ENCODE measurements at places on chromosomes 5 and 9.
A peak's percentile ranks its signal among the peaks of the same experiment; 100 is the strongest.

GRCh38 chr5:1793966-1794900, 5.4 kb downstream of the MRPL36 start:
- no peak for DNase-seq

GRCh38 chr5:103014983-103015382, 105.0 kb downstream of the GIN1 start:
- no peak for DNase-seq

DNA sequence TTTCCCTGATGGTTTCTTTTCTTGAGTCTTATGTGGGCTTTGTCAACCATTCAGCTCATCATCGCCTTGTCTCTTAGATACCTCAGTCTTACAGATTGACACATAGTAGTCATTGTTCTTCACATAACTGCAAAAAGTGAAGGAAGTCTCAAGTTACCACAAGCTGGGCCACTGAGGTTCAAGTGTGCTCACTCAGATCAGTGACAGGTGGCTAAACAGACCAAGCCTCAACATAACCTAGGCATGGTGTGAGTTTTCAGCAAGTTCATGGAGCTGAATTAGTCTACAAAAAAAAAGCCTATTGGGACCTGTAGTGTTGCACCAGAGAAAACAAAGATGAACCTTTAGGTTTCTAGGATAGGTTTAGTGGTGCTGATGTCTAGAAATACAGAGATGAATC, 58.2 kb downstream of the RFK start:
- no peak for DNase-seq

DNA sequence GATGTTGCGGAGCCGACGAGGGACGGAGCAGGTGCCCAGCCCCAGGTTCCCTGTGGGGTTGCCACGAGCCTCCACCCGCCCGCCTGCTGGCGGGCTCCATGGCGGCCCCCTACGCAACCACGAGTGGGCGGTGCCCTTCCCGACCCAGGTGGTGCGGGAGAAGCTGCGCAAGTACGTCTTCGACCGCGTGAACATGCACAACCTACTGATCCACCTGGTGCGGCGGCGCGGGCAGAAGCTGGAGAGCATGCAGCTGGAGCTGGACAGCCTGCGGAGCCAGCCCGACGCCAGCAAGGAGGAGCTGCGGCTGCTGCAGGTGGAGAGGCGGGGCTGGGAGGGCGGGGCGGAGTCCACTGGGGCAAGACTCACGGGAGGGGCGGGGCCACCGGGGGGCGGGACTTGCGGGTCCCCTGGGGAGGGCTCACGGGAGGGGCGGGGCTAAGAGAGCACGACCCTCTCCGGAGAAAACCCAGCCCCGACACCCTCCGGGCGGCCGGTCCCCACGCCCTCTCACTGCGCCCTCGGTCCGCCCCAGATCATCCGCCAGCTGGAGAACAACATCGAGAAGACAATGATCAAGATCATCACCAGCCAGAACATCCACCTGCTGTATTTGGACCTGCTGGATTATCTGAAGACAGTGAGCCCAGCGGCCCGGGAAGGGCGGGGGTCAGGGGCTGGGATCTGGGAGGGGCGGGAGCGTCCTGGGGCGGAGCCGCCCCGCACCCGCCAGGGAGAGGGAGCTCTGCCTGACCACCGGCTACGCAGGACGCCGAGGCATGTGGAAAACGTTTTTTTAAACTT, 3.9 kb downstream of the CCDC183 start:
- peak; percentile 54 for DNase-seq

DNA sequence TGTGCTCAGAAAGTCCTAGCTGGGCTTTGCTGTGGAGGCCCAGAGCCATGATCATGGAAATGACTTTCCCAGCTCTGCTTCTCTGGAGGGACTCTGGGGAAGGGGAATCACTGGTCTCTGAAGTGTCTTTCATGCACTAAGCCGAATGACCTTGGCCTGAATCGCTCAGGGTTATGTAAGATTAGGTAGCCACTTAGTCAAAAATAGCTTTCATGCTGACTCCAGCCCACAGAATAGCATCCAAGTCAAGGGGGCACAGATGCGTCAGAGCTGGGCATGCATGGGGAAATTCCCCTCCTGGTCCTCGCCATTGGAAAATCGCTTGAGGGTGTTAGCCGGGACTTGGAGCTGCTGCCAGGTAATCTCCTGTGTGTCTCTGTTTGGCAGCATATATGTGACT, 36.1 kb upstream of the PPARGC1B start:
- DNase-seq = no peak

DNA sequence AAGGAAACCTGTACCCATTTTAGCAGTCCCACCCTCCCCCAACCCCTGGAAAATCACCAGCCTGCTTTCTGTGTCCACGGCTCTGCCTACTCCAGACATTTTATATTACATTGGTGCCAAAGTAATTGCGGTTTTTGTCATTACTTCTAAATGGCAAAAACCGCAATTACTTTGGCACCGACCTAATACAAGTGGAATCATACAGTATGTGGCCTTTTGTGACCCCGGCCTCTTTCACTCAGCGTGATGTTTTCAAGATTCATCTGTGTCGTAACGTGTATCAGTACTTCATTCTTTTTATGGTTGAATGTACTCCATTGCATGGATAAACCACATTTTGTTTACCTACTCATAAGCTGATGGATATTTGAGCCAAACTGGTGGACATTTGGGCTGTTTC, 9.7 kb upstream of the ORM1 start:
- DNase-seq = no peak

DNA sequence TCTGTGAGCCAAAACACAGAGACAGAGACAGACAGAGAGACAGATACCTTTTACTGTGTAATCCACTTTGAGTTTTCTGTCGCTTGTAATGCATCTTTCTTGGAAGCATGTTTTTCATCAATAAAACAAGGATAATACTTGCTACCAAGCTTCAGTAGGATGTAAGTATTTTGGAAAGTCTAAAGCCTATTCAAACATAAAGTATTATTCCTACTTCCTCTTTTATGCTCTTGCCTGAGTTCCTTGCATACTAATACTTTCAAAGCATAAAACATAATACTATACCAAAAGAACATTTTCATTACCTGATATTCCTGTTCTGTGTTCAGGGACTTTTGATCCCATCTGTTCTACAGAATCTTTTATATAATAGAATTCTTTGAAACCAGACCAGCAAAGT, 64.5 kb upstream of the SLC30A5 start:
- DNase-seq = no peak

GRCh38 chr5:107592515-107592914, 78.2 kb downstream of the EFNA5 start:
- DNase-seq = no peak

- no peak for DNase-seq
These were observed 443.8 kb upstream of the CYLC2 start for GRCh38 chr9:102551346-102551745.

GRCh38 chr5:14237317-14238086, 94.4 kb downstream of the TRIO start:
- no peak for DNase-seq

GRCh38 chr5:181236471-181236870, 7.2 kb downstream of the RACK1 start:
- no peak for DNase-seq

GRCh38 chr5:143234162-143234842, 169.2 kb downstream of the NR3C1 start:
- DNase-seq = no peak

DNA sequence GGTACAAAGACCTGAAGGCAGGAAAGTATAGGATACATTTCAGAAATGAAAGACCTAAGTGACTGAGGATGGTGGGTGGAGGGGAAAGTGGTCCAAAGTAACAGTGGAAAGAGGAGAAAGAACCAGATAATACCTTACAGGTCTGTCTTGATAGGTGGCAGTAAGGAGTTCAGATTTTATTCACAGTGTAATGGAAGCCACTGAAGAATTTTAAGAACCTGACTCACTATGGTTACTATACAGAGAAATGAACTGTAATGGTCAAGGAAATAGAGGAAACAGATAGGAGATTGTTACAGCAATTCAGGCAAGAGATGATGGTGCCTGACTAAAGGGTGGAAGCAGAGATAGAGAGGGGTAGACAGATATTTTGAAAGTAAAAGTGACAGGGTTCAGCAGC, 46.5 kb downstream of the EPB41L4A start:
- no peak for DNase-seq

DNA sequence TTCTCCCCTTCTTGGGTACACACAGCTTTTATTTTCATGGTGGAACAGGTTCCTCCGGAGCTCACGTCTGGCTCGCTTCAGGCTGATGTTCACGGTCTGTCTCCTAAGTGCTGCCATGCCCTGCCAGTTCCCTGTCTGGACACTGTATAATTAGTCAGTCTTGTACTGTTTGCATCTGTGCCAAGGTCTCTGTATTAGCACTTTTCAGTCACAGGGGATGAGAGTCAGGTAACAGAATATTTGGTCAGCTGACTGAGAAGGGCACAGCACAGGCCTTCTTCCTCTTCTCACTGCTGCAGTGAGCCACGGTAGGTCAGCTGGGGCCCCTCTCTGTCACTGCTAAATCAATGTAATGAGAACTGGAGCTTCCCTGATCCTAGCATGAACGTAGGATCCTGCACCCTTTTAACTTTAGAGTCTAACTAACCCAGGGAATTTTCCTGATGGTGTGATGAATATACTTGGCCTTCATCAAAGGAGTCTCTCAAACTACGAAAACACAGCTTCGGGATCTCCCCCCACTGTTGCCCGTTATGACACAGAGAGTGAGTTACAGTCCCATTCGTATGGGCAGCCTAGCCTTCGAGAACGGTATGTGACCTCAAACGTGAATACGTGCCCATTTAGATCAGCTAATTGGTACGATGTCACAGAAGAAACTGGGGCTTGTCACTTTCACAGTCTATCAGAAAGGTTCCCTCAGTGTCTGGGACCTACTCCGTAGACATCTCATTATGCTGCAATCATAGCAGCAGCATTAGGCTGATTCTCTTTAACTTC, 354.1 kb upstream of the RFX3 start:
- no peak for DNase-seq

DNA sequence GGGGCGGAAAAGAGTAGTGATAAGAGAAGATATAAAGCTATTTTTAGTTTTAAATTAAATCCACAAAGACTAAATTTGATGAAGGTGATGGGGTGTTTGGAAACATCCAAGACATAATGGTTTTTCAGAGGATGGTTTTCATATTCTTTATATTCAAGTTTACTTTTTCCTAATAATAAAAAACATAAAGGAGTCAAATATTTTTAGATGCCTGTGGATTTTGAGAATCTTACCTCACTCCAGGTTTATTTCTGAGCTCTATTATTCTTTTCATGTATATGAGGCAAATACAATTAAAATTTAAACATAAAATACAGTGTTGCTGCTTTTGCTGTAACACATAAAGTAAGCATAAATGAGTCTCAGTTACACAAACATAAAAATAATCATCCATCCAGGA, 22.2 kb downstream of the MRPS30 start:
- no peak for DNase-seq

DNA sequence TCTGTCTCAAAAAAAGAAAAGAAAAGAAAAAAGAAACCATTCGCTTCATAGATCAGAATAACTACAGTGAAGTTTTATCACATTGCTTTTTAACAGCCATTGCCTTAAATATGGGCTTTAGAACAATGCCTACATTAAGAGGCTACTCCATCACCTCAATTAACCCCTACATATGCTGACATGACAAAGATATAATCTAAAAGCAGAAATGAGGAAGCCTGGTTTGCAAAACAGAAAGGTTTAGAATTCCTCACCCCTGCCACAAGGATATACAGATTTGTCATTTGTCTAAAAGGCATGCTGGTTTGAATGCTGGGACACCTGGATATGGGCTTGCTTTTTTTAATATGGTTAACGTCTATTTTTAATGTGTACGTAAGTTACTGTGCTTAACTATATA, 1353.0 kb upstream of the C9orf72 start:
- no peak for DNase-seq

GRCh38 chr5:6632324-6632887, 438 bp downstream of the NSUN2 start:
- no peak for DNase-seq

GRCh38 chr9:72029986-72030385, 30.4 kb downstream of the C9orf57 start:
- DNase-seq = no peak

DNA sequence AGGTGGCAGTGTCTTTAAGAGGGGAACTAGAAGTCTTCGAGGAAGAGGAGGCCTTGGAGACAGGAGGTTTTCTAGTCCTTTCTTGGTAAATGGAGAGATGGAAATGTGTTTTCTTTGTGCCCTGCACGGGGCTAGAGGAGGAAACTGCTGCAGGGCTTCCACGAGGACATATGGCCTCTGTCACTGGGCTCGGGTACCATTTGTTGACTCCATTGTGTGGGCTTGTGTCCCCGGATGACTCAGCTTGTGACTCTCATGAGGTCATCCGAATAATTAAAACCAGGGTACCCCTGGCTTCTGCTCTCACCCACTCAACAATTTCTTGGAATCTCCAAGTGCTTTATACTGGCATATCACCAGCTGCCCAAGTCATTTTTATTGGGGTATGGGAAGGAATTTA, 261.7 kb downstream of the KIF4B start:
- DNase-seq = no peak

- no peak for DNase-seq
These were observed 98.0 kb downstream of the ENC1 start for GRCh38 chr5:74542482-74542881.

GRCh38 chr5:158309088-158309807, 450.3 kb upstream of the CLINT1 start:
- no peak for DNase-seq

- peak; percentile 24 for DNase-seq
These were observed 21.1 kb upstream of the ISCA1 start for GRCh38 chr9:86303316-86303975.

DNA sequence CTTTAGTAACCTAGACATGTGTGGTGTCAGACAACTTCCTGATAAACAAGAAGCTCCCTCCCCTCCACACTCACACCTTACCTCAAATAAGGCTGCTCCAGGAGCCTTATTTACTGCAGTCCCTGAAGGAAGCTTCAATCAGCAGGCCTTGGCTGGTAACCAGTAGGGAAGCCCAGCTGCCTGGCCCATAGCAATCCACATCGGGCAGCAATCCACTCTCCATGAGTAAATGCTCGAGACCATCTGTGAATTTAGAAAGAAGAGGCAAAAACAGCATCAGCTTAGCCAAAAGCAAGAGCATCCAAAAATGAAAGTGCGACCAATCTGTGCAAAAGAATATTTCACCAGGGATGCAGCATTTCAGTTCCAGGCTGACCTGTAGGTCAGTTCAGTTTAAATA, 213.3 kb upstream of the TUSC1 start:
- DNase-seq = no peak

DNA sequence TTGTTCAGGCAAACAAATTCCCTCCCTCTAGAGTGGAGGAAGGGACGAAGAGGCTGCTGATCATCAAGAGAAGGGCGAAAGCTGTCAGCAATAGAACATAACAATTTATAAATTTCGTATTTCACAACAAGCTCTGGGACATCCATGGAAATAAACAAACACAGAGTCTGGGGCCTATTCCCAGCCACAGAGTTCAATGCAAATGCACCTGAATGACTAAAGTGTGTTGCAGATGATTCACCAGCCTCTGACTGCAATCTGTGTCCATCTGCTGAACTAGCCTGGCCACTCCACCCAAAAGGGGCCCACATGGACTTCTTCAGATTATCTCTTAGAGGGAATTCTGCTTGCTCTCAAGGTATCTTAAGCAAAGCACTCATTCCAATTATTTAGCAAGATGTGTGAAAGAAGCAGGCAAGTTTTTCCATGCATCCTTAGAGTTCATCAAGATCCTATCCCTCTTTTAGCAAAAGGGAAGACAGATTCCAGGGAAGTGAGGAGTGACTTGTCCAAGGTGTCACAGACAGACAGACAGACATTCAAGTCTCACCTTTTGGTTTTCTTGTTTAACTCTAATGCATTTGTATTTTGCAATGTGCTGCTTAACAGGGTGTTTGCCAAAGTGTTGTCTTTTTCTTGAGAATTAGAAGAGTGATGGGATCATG, 307.8 kb upstream of the PAPPA start:
- no peak for DNase-seq

- no peak for DNase-seq
These were observed 204.2 kb upstream of the KLF4 start for GRCh38 chr9:107693625-107694326.

GRCh38 chr9:3730511-3730922, 204.7 kb upstream of the RFX3 start:
- DNase-seq = no peak

Measured in activated CD4-positive, alpha-beta T cell treated with anti-CD3 and anti-CD28 coated beads, Interleukin-2, amount 50 U/mL, for 24 hours (primary cell).